ENCODE measurements at places on chromosomes 16 and 17.

GRCh38 chr17:5281814-5282641 is at the start of gene RABEP1:
Gene RABEP1, plus strand, starts transcription at chr17:5282284. Its CDS starts 203 bp downstream, at chr17:5282487.
- DNase-seq: peak; percentile 85

GRCh38 chr17:12554251-12554650 is 111.4 kb upstream of the MYOCD start:
- no peak for DNase-seq

DNA sequence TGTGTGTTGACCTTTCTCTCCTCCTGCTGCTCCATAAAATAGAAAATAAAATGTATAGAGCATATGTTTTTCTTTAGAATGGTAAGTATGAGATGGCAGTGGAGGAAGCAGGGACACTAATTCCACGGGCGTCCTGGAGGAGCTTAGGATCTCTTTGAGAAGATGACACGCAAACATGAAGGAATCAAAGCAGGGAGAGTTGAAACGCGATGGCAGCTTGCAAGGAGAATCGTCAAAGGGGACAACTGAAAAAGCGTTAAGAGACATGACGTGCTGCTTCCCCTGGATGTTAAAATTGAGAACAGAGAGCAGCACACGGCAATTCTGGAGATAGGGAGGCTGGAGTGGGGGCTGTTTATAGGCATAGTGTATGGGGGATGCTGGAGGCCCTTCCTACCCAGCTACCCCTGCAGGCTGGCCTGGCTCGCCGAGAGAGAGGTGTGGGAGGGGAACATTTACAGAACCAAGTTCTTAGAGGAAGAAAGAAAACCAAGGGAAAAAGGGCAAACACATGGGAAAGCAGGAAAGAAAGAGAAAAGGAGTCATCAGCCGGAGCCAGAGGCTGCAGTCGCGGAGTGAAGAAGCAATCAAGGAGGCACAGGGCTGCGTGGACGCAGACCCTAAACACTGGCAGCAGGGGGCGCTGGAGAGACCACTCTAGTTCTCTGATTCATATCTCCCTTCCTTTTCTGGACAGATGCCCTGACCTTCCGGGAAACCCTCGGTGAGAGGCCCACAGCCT is 55.8 kb downstream of the MYH13 start:
- peak; percentile 17 for DNase-seq

GRCh38 chr17:737561-738113 is 5.2 kb downstream of the TLCD3A start:
- DNase-seq: no peak

GRCh38 chr17:61143026-61143425 is 256.6 kb upstream of the TBX2 start:
- no peak for DNase-seq

DNA sequence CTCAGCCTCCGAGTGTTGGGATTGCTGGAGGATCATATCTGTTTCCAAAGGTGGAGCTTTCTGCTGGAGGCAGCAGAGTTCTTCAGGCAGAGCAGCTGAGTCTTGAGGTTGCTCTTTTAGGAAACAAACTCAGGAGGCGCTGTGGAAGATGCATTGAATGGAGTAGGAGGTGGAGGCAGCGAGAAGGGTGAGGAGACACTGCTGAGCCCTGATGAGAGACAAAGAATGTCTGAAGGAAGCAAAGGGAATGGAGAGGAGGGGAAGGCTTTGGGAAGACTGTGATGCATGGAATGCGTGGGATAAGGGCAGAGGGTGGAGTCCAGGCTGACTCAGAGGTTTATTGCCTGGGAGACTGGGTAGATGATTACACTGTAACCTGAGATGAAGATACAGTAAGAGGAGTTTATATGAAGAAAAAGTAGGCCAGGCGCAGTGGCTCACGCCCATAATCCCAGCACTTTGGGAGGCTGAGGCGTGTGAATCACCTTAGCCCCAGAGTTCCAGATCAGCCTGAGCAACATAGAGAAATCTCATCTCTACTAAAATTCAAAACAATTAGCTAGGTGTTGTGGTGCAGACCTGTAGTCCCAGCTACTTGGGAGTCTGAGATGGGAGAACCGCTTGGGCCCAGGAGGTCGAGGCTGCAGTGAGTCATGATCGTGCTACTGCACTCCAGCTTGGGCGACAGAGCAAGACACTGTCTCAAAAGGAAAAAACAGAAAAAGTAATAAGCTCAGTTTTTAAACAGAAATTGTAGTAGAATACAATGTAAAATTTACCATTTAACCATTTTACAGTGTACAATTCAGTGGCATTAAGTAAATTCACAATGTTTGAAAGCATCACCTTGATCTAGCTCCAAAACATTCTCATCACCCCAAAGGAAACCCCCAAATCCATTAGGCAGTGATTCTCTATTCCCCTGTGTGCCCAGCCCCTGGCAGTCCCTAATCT is 17.8 kb upstream of the TMEM219 start:
- no peak for DNase-seq

DNA sequence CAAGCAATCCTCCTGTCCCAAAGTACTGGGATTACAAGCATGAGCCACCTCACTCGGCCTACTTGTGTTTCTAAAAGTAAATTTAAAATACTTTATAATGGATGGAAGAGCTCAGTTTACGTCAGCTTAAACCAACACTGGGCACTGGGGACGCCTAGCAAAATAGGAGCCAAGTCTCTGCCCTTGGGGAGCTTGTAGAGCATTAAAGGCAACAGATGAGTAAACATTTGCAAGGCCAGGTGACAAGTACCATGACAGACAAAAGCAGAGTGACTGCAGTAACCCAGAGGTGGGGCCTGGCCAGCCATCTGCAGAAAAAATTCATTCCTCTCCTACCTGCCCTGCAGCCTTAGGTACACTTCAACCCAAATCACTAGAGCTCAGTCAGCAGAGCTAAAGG is 12.1 kb upstream of the NLK start:
- DNase-seq: no peak

GRCh38 chr17:10613775-10614513 is 43.2 kb downstream of the MYH3 start:
- DNase-seq: no peak

DNA sequence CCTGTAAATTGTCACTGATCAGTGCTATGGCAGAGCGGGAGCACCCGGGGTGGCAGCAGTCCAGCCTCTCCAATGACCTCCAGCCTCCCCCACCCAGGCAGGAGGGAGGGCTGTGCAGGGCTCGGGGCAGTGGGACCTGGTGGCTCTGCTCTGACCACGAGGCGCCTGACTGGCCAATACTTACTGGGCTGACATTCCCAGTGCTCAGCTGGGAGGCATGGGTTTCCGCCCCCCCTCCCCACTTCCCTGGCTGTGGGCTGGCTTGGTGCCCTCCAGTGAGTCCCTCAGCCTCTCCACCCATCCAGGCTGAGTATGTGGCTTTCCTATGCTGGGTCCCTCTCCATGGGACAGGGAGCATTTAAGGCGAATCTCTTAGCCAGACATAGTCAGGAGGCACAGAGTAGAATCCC is 2.7 kb downstream of the SOCS3 start:
- peak; percentile 21 for DNase-seq

- no peak for DNase-seq
These were observed 239.8 kb downstream of the SEC14L1 start for GRCh38 chr17:77380395-77381184.

GRCh38 chr16:11498683-11499082 is 88.0 kb downstream of the LITAF start:
- no peak for DNase-seq

DNA sequence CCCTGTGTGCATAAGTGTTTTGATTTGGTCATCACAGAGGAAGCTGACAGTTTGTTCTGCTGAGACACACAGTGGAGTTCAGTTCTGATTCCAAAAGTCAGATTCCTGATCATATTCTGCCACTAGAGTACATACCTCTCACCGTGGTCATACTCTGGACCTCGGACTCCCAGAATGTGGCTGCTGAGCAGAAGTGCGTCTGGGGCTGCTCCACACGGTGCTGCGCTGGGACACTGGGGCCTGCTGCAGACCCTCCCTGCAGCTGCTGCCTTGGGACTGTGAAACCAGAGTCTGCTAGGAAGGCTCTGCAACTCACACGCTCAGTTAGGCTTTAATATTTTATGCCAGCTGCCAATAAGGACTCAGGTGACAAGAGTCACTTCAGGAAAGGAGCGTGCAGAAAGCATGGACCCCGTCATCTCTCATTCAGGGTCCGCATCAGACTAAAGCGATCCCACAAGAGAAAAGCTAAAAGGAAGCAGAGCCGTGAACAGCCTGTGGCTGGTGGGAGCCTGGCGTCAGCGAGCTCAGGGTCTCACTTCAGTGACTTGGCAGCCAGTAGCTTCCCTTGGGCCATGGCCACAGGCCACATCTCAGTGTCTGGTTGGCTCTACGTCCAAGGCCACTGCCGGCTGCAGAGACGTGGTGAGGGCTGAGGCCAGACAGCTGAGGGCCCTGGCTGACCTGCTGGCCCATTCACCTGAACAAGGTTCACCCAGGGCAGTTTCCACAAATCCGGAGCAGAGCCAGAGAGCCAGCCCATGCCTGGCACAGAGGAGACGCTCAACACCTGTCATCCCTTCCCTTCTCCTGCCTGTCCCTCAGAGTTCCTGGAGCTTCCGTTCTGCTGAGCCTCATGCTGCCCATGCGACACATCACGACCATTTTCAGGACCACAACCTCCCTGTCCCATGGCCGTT is 24.7 kb upstream of the KIFC3 start:
- DNase-seq: no peak

GRCh38 chr16:49513040-49513439 is 139.4 kb downstream of the C16orf78 start:
- DNase-seq: no peak

DNA sequence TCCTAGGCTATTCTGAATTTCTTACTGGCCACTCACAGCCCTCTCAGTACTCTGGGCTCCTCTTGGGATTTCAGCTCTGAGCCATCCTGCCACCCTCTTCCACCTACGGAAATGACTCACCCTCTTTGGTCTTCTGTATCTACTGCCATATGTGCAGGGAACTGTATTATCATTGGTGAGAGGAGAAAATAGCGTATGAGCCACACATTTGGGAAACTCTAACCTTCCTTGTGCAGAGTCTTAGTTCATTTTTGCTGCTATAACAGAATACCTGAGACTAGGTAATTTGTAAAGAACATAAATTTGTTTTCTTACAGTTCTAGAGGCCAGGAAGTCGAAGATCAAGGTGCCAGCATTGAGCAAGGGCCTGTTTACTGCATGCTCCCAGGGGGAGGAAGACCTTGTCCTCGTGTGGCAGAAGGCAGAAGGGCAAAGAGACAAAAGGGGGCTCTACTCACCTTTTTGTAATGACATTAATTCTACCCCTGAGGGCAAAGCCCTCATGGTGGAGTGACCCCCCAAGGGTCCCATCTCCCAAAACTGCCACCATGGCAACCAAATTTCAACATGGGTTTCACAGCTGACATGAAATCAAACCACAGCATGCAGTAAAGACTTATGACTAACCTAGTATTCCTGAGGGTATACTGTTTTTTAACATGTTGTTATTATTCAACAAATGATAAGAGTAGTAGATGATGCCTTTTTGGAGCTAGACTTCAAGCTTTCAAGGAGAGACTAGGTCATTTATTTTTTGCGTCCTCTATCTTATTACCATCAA is 191.8 kb downstream of the PRKCA start:
- DNase-seq: peak; percentile 34

- DNase-seq: no peak
These were observed 89.5 kb downstream of the TNFRSF13B start for GRCh38 chr17:16882243-16882925.

DNA sequence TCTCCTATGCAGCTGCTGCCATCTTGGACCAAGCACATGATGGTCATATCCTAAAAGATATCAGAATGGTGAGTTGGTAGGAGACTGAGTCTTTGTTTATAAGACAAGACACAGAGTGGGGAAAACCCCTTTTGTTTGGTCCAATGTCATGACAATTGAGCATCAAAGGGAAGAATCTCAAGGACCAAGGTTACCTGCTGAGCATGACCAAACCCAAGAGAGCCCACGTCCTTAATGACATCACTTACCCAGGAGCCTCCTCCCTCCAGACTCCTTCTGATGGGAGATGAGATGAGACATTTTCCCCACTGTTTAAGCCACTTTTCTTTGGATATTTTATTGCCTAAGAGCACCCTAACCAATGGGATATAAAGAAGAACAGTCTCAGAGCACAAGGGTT is 478.1 kb downstream of the NPIPA7 start:
- DNase-seq: no peak

DNA sequence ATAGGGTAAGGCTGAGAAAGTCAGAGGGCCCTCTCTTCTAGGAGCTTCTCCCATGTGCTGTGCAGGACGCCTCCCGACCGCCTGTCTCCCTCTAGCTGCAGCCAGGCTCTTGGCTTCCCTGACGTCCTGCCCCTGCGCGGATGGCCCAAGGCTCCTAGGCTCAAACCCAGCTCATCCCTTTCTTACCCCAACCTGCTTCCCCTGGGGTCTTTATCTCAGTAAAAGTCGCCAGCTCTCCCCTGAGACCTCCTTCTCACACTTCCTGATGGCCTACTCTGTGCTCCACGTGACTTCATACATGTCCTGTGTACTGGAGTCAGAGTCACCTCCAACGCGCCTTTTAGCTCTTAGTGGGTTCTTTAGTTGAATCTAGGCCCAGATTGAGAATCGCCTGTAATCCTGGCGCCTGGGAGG is 1.1 kb upstream of the ZNF747 start:
- peak; percentile 12 for DNase-seq

- DNase-seq: peak; percentile 30
These were observed at the start of gene DUS1L for GRCh38 chr17:82065638-82066303. Gene DUS1L, minus strand, starts transcription at chr17:82065804. Its CDS starts 745 bp downstream, at chr17:82065059.

GRCh38 chr17:37708008-37708615 is 36.7 kb downstream of the HNF1B start:
- no peak for DNase-seq

- no peak for DNase-seq
These were observed 353.0 kb upstream of the EEF2KMT start for GRCh38 chr16:5450409-5451104.

- DNase-seq: no peak
These were observed 735 bp downstream of the LSM12 start for GRCh38 chr17:44065668-44066203.

GRCh38 chr16:89949121-89949742 is 677 bp downstream of the DEF8 start:
- DNase-seq: no peak

GRCh38 chr17:19331134-19331533 is 31.4 kb downstream of the B9D1 start:
- no peak for DNase-seq

DNA sequence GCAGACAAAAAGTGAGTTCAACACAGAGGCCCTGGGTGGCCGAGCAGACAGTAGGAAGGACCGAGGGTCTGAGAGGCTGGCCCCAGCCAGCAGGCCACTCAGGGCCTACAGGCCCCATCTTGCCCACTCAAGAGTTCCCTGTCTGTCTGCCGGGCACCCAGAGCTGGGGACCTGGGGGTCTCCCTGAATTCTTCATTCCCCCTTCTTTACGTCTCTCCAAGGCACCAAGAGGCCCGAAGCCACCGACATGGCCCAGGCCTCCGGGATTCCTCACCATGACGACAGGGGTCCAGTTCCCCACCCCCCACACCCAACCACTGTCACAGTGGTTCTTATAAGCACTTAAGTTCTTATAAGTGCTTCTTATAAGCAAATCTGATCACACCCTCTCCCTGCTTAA is 49.2 kb downstream of the NOS2 start:
- DNase-seq: no peak

DNA sequence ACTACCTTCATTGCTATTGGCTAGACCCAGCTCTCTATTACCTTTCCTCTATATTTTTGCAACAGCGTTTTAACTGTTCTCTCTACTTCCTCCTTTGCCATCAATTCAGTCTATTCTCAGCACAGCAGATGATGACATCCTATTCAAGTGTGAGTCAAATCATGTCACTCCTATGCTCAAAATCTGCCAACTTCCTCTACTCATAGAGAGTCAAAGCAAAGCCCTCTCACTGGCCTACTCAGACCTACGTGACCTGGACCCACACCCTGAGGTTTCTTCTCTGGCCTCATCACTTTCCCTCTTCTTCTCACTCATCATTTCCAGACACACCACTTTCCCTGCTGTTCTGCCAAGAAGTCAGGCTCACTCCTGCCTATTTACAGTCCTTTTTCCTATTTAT is 289.0 kb upstream of the AXIN2 start:
- DNase-seq: no peak
